ENCODE measurements at places on chromosomes 7 and 10. TPM values are rescaled to one million over a fixed set of nuclear protein-coding genes. Genes with fewer than 3 reads are reported as not detected.

Gene RADIL
- polyA plus RNA-seq, result not detected

Gene GOLGA7B
- polyA plus RNA-seq, result 3.6 TPM

Gene TMEM196
- polyA plus RNA-seq, result 0.22 TPM

Gene MOGAT3
- polyA plus RNA-seq, result 69.3 TPM

Gene ANKRD30A
- polyA plus RNA-seq, result 0.19 TPM

Gene MPLKIP
- polyA plus RNA-seq, result 36.2 TPM

Gene PLPP4
- not detected for polyA plus RNA-seq

Gene IFIT1B
- polyA plus RNA-seq, result not detected

Gene NACAD
- 2.9 TPM for polyA plus RNA-seq

Gene GLRX3
- 55.4 TPM for polyA plus RNA-seq

Gene CPA1
- polyA plus RNA-seq, result 0.28 TPM

Gene LGI1
- polyA plus RNA-seq, result 2.3 TPM

Gene WNT8B
- polyA plus RNA-seq, result not detected

Gene EIF5AL1
- polyA plus RNA-seq, result 0.69 TPM
